Amniotic epithelial cell (primary cell): ENCODE measurements at places on chromosomes 1 and 21.

GRCh38 chr1:220504329-220504728, 23.6 kb upstream of the MARK1 start:
- DNase-seq, result no peak

DNA sequence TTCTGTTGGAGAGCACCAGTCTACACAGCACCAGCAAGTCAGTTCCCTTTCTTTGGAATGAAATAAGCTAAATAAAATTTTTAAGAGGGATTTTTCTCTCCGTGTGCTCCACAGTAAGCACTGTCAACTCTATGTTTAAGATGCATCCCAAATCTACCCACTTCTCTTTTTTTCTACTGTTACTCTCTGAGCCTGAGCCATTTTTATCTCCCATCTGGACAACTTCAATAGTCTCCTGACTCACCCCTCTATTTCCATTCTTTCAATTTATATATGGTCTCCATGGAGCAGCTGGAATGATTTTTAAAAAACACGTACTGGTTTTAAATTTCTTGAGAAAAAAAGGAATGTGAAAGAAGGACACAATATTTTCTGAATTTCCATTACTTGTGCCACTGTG, 24.7 kb upstream of the CCT8 start:
- no peak for DNase-seq

GRCh38 chr1:43272576-43273571, 3.1 kb downstream of the TMEM125 start:
- no peak for DNase-seq

GRCh38 chr1:230794431-230794830, 47.2 kb downstream of the CAPN9 start:
- no peak for DNase-seq

- DNase-seq, result no peak
These were observed 1.6 kb downstream of the KCNJ9 start for GRCh38 chr1:160082926-160083325.

GRCh38 chr21:43865540-43866259, 677 bp downstream of the AGPAT3 start:
- DNase-seq, result no peak

GRCh38 chr1:83516369-83516768, 482.6 kb downstream of the TTLL7 start:
- no peak for DNase-seq

GRCh38 chr1:106721790-106722189, 334.7 kb upstream of the PRMT6 start:
- DNase-seq, result no peak

DNA sequence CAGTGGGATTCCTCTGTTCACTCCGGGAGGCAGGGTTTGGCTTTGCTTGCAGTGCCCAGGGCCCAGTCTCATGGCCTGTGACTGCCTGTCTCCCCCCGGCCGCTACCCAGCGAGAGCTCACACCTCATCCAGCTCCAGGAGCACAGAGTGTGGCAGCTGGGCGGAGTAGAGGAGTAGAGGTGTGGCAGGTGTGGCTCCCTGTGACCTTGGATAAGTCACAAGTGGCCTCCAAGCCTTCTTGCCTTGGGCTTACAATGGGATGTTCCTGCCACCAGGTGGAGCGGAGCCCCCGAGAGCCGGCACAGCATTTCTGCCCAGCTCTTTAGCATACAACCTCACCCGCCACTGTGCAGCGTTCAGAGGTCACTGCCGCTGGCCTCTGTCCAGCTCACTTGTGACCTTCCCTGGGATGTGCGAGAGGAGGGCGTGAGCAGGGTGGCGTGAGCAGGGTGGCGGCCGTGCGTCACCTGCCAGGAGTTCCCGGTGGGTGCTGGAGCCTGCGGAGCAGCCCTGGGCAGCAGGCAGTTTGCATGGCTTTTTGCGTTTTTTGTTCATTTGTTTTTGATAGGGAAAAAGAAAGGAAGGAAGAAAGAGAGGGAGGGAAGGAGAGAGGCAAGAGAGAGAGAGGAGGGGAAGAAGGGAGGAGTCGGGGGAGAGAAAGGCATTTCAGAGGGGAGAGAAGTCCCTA, 42.4 kb downstream of the CRYAA start:
- DNase-seq, result no peak

DNA sequence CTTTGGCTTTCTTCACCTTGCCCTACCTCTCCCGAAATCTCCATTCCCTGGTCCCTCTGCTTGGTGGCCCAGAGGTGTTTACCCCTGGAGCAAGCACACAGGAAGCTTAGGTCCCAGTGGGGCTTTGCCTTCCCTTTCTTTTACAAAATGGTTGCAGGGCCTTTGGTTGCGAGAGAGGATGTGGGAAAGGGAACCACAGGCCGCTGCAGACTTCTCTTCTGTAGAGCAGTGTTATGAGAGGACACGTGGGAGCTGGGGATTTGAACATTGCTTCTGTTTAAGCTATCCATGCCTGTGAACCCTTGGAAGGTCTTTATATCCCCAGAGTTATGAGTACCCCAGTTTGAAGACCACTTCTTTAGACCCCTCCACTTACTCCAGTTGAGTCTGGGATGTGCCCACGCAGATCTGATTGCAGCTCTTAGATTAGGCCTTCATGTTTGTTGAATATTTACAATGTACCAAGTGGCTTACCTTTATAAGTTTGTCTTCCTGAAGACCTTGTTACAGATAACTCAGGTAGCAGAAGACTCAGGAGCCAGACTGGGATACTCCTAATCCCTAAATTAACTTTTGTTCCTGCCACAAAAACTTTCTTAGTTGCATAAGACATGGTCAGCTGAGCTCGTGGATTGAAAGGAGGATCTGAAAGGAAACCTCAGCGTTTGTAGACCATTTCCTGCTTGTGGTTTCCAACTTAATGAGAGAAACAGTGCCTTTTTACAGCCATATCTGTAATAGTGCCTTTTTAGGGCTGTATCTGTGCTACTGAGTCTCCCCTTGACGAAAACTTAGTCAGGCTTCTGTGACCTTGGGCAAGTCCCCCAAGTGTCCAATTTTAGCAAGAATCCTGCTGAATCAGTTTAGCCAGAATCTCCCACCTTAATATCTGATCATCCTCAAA, 21.9 kb upstream of the IVNS1ABP start:
- peak; percentile 44 for DNase-seq

GRCh38 chr1:5891736-5892135, 100.5 kb downstream of the NPHP4 start:
- DNase-seq, result peak; percentile 53

GRCh38 chr1:209402697-209403096, 180.8 kb upstream of the CAMK1G start:
- no peak for DNase-seq

DNA sequence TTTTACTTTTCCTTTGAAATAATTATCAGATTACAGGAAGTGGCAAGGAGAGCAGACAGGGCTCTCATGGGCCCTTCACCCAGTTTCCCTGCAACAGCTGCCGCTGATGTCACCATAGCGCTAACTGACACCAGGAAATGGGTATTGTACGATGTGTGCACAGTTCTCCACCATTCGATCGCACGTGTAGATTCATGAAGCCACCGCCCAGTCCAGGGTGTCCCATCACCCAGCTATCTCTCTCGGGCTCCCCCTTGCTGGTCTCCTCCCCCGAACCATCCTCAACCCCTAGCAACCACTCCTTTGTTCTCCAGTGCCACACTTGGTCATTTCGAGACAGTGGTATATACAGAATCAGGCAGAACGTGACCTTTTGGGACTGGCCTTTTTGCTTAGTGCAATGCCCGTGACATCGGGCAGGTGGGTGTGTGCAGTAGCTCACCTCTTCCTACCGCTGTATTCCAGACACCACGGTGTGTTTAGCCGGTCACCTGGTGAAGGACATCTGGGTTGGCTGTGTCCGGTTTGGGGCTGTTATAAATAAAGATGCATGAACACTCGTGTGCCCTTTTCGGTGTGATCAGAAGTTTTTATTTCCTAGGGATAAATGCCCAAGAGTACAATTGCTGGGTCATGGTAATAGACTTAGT, 118.4 kb downstream of the CRYAA start:
- no peak for DNase-seq

- no peak for DNase-seq
These were observed 71.3 kb downstream of the CRB1 start for GRCh38 chr1:197339106-197340060.

GRCh38 chr1:29833581-29833980, 597.3 kb downstream of the PTPRU start:
- no peak for DNase-seq

DNA sequence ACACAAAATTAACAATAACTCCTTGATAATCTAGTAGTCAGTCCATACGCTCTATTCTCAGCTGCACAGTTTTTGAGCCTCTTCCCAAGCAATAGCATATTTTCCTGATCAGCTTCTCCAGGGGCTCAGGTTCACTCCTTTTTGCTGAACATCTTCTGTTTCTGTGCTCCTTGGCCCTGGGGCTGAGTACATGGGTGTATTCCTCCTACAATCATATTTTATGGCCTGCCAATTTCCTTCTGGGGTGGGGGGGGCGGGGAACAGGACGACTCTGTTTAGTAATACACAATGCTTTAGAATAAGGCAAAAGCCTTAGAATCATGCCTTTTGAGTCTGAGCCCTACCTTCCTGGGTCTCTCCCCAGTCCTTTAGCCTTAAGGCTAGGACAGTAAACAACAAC, 8.5 kb downstream of the CLDN19 start:
- no peak for DNase-seq

DNA sequence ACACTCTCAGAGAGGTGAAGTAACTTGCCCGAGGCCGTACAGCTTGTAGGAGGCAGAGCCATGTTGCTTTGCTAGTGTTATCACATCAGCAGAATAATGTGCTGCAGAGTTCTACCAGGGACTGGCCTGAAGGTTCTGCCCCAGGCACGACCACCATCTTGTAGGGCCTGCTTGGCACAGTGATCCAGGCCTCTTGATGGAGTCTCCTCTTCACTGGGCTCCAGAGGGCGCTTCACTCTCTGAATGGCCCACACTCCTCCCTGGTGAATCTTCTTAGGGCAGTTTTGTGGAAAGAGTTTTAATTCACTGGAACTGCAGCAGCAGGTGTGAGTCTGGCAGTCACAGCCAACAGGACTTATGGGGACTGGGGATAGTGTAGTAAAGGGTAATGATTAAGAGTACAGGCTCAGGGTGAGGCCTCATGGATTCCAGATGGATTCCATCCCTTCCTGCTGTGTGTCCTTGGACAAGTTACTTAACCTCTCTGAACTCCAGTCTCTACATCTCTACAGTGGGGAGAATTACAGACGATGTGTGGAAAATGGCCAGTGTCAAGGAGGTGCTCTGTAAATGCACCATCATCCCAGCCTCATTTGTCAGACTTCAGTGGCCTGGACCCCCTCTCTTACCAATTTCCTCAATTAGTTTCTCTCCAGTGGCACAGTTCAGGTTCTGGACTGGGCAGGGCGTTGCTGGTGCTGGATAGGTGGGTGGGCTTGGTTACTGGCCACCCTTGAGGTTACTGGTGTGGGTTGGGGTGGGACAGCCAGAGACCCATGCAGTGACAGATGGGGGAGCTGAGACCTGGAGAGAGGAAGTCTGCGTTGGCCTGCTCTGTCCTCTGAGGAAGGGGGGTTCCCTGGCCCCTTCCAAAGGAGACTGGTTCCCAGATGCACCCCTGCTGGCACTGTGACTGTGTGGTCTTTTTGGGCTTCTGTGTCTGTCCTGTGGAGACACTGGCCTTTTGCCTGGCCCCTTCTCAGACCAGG, 45.9 kb upstream of the CSF3R start:
- no peak for DNase-seq

DNA sequence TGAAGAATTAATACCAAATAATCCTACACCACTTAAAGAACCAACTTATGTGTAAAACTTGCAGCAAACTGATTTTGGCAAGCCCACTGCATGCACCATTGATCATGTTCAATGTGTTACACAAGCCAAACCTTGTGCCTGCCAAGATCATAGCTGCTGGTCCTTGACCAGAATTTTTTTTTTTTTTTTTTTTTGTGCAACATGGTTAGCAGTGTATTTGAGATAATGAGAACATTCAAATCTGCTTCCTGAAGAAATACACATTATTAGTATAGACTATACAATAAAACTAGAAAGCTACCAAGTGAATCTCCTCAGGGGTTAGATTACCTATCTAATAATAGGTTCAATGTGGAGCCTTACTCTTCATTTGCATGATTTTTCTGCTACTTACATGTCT, 421.0 kb downstream of the MRPL39 start:
- DNase-seq, result no peak

DNA sequence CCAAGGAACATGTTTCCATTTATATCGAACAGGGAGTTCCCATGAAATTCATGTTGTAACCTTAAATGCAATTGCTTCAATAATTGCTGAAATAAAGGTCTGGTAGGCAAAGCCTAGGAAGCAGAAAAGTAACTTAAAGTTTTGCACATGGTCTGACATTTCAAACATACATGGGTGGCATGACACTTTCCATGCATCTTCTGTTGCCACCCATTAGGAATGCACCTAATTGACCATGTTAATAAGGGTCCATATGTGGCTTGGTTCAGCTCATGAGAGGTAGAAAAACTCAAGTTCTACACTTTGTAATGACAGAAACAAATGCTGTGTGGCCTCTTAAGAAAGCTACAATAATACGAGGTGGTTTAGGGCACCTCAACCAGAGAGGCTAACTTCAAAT, 72.0 kb upstream of the GORAB start:
- no peak for DNase-seq

DNA sequence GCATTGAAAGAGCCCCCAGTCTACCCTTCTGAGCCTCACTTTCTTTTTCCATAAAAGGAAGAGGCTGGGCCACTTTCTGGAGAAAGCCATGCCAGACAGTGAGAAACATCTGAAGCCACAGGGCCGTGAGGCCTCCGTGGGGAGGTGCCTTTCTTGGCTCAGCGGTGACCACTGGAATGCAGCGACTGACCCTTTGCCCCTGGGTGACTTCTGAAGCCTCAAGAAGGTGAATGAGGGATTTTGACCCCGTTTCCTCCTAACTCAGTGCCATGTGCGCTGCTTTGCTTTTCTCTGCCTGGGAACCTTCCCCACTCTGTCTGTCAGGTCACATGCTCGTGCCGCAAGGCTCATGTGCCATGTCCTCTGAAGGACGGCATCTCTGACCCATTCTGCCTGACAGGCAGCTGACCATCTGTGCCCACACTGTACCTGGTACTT, 44.7 kb upstream of the A3GALT2 start:
- DNase-seq, result peak; percentile 90

DNA sequence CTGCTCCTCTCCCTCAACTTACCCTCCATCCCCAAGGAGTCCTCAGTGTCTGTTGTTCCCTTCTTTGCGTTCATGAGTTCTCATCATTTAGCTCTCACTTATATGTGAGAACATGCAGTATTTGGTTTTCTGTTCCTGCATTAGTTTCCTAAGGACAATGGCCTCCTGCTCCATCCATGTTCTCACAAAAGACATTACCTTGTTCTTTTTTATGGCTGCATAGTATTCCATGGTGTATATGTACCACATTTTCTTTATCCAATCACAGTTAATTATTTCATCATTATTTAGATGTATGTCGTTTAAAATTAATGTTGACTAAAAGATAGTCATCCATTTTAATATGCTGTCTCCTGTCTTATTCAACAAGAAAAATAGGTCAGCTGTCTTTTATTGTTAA, 134.1 kb downstream of the CRB1 start:
- DNase-seq, result no peak

GRCh38 chr1:160070243-160071163, 543 bp upstream of the KCNJ10 start:
- DNase-seq, result peak; percentile 27

DNA sequence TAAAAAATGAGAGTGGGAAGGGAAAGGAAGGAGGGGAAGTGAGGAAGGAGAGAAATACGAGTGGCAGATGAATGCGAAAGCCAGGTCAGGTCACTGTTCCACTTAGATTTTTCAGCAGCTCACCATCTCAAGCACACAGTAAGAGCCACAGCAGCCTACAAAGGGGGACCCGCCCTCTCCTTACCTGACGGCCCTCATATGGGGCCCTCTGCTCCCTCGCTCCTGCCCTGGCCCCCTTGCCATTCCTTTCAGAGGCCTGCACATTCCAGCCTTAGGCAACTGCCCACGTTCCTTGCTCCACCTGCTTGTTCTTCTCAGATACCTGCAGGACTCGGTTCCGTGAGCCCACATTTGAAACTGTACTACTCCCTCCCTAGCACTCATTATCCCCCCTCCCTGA, 22.0 kb downstream of the VPS26C start:
- no peak for DNase-seq
